SHP77 (cell line): ENCODE measurements at places on chromosomes 3 and 15.

DNA sequence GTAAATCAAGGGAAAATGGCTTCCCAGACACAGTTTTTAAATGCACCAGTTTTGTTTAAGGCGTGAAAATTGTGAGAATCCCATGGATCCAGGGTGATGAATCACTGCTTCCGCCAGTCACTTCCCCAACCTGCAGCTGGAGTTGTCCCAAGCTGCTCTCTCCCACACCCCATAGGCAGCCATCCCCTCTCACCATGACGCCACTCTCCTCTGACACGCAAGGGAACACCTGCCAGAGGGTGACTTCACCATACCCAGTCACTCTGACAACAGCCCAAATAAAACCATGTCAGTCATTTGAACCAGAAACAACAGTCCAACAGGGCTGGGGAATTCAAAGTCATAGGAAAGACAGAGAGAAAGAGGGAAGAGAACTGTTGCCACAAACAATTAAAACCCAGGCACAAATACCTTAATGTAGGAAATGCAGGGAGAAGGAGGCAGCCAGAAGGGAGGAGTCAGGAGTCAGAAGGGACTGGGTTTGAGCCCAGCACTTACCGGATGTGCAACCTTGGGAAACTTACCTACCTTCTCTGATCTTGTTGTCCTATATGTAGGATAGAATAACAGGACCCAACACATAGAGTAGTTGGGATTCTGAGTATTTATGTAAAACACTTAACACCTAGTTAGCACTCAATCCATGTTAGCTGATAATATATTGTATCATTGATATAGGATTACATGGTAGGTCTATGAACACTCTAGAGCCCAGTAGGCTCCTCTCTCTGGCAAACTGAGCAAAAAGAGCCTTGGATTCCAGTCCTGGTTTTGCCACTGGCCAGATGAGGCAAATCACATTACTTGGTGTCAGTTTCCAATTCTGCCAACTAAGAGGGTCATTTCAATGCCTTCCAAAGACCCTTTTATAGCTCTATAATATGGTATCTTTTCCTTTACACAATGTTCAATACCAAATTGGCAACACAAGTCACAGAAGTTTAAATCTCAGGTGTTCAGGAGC, 326.3 kb upstream of the ICE2 start:
- DNase-seq = peak; percentile 94

- peak; percentile 61 for DNase-seq
These were observed 14.8 kb upstream of the RBP2 start for GRCh38 chr3:139491027-139491700.

- DNase-seq = no peak
These were observed 119.3 kb upstream of the CCNL1 start for GRCh38 chr3:157279237-157279636.

DNA sequence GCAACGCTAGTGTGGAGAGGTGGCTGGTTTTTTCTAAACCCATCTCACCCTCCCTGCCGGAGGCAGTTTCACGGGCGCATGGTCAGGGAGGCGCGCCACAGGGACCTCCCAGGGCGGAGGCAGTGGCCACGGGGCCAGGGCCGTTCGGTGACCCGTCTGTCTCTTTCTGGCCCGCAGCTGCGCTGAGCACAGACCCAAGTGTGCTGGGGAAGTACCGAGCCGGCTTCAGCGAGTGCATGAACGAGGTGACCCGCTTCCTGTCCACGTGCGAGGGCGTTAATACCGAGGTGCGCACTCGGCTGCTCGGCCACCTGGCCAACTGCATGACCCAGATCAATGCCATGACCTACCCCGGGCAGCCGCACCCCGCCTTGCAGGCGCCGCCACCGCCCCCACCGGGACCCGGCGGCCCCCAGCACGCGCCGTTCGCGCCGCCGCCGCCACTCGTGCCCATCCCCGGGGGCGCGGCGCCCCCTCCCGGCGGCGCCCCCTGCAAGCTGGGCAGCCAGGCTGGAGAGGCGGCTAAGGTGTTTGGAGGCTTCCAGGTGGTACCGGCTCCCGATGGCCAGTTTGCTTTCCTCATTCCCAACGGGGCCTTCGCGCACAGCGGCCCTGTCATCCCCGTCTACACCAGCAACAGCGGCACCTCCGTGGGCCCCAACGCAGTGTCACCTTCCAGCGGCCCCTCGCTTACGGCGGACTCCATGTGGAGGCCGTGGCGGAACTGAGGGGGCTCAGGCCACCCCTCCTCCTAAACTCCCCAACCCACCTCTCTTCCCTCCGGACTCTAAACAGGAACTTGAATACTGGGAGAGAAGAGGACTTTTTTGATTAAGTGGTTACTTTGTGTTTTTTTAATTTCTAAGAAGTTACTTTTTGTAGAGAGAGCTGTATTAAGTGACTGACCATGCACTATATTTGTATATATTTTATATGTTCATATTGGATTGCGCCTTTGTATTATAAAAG, 1.8 kb downstream of the HES1 start:
- DNase-seq = peak; percentile 58

- no peak for DNase-seq
These were observed 20.5 kb downstream of the ATP8B4 start for GRCh38 chr15:50098545-50098944.

- DNase-seq = no peak
These were observed 593.0 kb downstream of the MAGI1 start for GRCh38 chr3:65445573-65446169.

DNA sequence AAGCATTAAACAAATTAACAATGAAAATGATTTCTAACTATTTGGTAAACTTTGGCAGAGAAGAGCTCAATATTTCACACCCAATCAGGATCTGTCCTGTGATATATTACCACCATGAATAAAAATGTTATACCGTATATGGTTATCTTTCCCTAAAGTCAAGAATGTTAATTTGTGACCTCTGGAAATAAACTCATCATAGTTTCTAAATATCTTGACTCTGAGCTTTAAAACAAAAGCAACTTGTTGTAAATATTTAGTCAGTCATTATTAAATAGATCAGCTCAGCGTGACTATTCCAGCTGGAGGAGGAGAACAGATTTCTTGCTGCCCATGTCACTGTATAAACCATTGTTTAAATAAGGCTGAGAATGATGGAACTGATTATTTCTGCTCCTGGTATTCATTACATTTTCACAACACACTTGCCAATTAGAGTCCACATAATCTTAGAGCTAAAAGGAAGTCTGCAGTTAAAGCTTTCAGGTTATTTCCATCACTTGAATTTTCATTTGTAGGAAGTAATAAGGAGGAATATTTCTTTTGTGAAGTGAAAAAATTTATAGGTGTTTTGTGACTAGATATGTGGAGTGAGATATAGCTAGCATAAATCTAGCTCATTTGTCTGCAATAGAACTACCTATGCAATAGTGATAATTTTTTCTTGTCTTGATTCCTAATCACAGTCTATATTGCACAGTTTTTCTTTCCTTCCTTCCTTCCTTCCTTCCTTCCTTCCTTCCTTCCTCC, 106.5 kb upstream of the P2RY1 start:
- no peak for DNase-seq

DNA sequence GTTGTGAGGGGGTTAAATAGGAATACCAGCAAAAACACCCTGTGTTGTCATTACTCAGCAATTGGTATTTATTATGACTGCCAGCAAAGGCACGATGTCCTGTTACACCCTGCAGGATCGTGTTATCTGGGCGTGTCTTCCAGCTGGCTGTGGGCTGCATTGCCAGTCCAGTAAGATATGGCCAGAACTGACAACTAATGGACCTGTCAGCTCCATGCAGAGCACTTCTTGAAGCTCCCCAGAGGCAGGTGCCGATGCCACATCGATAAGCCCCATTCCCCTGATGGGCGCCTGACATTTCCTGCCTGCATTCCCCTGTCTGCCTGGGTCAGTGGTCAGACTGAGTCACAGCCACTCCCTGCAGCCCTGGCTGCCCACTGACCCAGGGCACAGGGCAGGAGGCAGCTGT, 79.7 kb upstream of the RASGRF1 start:
- DNase-seq = no peak

GRCh38 chr3:13083898-13084297, 10.7 kb upstream of the IQSEC1 start:
- DNase-seq = no peak

DNA sequence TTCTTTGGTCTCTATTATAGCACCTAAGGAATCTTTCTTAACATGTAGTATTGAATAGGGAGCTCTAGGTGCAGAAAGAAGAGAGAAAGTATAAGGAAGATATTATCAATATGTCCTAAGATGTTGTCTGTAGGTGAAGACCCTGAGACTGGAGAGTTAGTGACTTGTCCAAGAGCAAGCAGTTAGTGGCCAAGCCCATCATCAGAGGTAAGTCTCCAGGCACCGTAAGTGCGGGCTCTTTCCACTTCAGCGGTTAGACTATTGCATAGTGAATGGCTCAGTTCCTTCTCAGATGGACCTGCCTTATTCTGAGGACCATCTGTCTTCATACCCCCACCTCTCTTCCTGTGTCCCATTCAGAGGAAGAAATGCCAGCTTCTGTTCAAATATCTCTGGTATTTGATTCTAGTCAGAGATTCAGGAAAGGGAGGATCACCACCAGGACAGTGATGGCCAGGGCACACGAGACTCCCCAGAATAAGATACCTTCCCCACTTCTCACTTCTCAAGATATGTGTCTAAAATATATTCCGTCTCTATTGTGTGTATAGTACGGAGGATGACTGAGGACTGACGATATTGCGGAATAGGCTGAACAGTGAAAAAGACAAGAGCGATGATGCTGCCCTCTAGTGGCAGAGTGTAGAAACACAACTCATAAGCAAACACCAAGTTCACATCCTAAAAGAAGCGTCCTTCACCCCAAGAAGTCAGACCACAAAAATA, 19.1 kb upstream of the ADGRG7 start:
- DNase-seq = peak; percentile 16

GRCh38 chr15:74156678-74157411, 16.7 kb upstream of the ISLR start:
- peak; percentile 89 for DNase-seq

- no peak for DNase-seq
These were observed 165.8 kb downstream of the VPS8 start for GRCh38 chr3:184977796-184978195.

DNA sequence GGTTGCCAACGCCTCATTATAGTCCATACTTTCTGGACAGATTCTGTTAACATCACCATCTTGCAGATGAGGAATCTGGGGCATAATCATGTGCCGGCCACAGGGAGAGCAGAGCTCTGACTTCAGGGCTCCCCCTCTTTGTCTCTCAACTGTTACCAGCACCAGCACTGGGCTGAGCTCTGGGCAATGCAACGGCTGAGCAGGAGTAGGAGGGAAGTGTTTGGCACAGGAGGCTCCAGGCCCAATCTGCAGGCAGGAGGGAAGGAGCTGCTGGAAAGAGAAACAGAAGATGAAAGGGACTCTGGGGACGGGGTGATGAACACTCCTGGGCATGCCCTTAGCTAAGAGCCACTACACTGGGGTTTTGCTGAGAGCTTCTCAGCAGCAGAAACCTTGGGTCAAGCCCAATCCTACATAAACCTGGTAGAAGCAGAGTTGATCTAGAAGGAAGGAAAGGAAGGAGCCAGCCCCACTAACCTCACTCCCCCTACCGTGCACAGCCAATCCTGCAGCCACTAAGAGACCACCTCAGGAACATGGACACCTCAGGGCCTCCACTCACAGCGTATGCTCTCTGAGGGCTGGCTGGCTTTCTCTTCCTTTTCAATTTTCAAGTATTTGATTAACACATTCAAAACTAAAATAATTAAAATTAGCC, 73.1 kb upstream of the SPATA12 start:
- DNase-seq = no peak

- no peak for DNase-seq
These were observed 60.9 kb upstream of the EIF1B start for GRCh38 chr3:40248591-40248990.
